ENCODE measurements at places on chromosomes 6 and 20.
A peak's percentile ranks its signal among the peaks of the same experiment; 100 is the strongest.

DNA sequence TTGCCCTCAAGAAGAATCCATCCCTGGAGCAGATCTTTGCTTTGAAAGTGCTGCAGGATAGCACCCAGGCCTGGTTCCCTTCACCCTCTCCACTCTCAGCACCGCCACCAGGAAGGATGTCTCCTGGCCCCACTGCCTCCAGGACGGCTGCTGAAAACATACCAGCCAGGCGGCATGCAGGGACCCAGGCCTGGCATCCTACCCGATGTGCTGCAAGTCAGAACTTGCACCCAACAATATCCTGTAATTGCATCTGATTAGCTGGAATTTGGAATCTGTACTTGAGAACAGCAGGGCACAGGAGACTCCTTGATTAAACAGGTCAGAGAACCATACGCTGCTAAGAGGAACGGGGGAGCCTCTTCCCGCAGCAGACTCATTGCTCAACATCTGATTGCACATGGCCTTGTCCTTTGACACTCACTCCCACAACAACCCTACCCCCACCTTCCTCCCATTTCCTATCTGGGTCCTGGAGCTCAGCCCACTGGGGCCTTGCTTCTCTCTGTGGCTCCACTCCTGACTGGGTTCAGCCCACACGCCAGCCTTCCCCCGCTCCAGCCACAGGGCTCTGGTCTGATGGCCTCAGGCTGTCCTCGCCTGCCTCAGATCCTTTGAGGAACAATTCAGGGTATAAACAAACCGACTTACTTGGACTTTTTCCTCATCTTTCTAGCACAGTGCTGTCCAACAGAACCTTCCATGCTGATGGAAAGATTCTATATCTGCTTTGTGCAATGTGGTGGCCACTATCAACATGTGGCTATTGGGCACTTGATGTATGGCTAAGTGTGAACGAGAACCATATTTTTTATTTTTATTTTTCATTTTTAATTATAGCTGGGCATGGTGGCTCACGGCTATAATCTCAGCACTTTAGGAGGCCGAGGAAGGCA, 78.0 kb downstream of the FGD2 start:
- ATAC-seq: peak; percentile 33

DNA sequence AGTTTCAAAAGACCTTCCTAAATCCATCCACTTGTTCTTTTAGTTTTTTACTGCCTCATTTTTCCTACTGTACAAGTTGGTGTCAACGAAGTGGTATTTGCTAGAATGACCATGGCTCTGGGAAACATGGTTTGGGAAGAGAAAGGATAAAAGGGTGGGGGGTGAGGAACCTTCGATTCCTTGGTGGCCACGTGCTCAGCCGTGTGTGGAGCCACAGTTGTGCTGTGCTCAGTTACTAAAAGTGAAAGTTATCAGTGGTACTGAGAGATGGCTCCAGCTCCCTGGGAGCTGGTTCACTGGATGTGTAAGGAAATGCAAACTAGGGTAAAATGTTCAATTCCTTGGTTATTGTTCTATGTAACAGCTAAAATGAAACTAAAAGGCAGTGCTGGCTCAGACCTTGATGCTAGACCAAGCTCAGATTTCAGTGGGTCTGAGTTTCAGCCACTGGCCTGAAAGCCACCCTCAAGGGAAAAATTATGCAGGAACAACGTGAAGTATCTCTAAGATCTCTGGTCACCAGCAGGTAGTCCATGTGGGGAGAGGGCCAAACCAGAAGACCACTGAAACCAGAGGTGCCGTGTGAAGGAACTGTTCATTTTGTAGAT, 7.4 kb upstream of the SLC22A2 start:
- ATAC-seq: no peak

DNA sequence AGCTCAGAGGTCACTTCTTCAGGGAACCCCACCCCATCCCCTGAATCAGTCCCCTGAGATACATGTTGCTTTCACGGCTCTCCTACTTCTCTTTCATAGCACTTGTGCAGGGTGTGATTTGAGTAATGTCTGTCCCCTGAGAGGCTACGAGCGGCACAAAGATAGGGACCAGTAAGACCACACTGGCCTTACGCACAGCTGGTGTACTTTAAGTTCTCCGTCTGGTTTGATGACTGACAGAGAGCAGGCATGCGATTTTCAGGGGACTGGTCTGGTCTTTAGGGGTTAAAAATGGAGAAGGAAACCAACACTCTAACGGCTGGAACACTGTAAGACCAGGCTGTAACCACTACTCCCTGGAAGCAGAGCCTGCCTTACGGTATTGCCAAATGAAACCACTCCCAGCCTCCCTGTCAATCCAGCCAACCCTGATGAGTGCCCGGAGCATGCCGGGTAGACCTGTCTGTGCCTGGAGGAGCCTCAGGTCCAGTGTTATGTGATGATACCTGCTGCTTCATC, 47.1 kb downstream of the ELMO2 start:
- ATAC-seq: no peak

DNA sequence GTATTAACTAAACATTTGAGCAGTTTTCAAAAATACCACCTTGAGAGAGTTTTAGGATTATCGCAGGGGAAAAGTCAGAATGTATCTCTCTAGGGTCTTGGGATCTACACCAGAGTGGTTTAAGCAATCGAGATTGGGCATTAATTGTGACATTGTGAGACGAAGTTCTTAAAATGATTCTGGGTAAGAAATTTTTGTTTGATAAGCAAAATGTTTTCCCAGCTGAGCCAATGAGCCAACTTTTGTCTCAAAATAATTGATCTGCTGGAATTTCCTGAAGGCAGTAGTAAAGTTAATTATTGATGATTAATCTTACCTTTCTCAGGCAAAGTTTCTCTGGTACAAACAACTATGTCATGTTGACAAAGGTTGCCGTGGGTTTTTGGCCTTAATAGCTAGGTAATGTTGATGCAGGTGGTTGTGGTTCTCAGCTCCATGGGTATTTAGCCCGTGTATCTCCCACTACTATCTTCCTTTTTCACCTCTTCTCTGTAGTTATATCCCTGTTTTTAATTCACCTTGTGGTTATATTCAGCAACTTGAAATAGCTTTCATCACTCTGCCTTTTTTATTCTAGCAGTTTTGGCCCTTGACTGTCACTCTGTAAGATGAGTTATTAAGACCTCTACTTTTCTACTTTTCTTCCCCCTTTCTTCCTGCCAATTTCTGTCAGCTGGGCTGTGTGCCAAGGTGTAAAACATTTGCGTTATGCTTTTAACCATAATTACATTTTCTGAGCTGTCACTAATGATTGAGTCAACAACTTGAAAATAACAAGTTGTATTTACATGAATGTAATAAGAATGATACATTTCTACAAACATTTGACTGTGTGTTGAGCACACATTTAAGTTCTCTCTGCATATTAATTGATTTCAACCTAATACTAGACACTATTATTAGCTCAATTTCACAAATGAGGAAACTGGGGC, 368.3 kb upstream of the BTBD3 start:
- peak; percentile 70 for ATAC-seq

GRCh38 chr20:42734660-42735368, 454.9 kb downstream of the PTPRT start:
- no peak for ATAC-seq

GRCh38 chr6:68760485-68760884, 125.4 kb downstream of the ADGRB3 start:
- no peak for ATAC-seq

DNA sequence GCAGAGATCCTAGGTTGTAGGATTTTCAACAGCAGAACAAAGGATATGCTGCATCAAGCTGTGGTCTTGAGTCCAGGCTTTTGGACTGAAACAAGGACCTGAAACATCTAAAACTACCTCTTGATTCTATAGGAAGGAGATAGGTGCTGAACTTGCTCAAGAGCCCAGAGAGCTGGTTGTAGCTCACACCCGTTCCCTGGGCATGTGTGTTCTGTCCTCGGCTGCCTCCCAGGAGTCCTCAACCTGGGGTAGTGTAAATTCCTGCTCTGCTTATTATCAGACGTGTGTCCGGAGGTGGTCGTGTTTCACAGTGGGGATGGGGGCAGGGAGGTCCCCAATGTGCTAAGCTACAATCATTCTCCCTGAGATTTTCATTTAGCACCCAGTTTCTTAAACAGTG, 4.8 kb downstream of the NOP56 start:
- ATAC-seq: no peak

DNA sequence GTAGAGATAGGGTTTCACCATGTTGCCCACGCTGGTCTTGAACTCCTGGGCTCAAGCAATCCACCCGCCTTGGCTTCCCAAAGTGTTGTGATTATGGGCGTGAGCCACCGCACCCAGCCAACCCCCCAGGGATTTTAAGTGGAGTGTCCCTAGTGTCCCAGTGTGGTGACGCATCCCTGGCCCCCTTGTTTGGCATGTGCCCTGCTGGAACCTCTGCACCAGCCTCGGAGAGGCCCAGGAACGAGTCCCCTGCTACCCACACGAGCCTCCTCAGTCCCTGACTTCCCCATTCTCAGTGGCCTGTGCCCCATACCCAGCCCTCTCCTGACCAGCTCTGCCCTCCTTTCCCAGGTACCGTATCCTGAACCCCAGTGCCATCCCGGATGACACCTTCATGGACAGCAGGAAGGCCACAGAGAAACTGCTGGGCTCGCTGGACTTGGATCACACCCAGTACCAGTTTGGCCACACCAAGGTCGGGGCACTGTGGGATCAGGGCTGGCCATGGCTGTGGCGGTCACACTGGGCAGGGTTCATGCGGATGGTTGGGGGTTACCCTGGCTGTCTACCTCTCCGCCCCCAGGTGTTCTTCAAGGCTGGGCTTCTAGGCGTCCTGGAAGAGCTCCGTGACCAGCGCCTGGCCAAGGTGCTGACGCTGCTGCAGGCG, 37.2 kb downstream of the MYH7B start:
- no peak for ATAC-seq

GRCh38 chr6:144481527-144481926, 196.4 kb downstream of the UTRN start:
- no peak for ATAC-seq

- peak; percentile 72 for ATAC-seq
These were observed 16.9 kb downstream of the NDRG3 start for GRCh38 chr20:36728986-36729385.

- peak; percentile 47 for ATAC-seq
These were observed 22.4 kb upstream of the TGM2 start for GRCh38 chr20:38187517-38187916.

DNA sequence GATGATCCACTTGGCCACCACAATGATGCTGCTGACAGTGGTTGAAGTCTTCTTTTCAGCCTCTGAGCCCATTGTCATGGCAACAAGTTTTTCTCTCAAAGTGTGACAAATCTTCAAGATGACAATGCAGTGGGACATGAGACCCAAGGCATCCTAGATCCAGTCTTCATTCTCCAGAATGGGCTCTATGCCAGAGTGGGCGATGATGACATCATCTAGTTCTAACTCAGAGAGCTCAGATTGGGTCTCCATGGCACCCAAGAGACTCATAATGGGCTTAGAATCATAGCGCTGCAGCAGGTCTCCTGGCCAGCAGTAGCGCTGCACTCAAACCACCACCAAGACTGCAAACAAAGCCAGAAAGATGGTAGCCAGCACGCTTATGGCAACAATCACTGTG, 973.6 kb downstream of the EYS start:
- ATAC-seq: no peak

- ATAC-seq: no peak
These were observed 834.2 kb downstream of the KIF16B start for GRCh38 chr20:15739035-15739434.

GRCh38 chr6:34709386-34709785, 12.8 kb upstream of the ILRUN start:
- peak; percentile 57 for ATAC-seq

DNA sequence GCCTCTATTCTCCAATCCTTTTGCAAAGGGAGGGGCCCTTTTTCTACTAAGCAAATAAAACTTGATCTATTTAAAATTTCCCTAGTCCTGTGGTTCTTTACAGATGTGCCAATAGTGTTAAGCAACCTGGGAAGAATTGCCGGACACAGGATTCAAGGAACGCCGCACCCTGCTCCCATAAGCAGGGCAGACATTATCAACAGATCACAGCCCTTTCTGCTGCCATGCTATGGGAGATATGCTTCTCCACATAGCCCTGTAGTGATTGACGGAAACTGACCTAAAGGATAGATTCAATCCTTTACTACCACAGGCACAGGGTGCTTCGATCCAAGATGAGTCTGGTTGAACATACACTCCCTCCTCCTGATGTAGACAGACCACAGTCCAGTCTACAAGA, 118.4 kb upstream of the TRAF3IP2 start:
- no peak for ATAC-seq

DNA sequence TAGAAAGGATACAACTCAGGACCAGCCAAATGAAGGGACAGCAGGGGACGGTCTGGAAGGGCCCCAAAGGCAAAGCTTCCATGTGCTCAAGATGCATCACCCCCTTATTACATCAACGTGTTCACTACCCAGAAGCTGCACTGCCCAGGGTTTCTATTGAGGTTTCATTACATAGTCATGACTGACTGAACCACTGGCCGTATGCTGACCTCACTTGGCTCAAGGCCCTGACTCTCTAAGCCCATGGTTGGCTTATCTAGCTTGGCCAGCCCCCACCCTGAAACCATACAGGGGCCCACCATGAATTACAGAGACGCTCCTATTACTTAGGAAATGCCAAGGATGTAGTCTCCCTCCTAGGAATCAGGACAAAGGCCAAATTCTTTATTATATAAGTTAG, 179.4 kb downstream of the FOXC1 start:
- peak; percentile 28 for ATAC-seq

DNA sequence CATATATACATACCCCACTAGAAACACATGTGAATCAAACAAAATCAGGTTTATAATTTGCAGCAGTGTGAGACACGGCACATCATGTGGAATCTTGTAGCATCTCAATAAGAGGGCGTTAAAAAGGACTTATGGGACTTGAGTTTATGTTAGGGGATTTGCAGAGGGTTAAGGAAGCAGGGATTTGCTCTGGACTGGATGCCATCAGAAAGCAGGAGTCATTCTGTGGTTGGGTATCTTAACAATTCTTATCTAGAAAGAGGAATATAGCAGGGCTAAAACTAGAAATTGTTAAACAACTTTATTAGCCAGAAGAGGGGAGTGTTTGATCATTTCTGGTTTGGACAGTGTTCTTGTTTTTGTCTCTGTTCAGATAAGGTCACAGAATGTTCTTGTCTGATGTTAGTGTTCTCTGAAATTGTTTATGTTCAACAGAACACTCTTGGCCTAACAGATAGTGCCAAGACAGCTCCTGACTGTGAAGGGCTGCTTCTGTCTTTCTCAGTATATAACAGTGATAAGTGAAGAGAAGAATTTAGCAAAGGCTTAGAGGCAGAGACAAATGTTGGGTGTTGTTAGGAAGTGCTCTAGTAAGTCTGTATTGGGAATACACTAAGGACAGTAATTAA, 39.2 kb downstream of the LIN28B start:
- peak; percentile 92 for ATAC-seq

- ATAC-seq: no peak
These were observed 29.0 kb downstream of the SLC12A5 start for GRCh38 chr20:46057856-46058598.

- no peak for ATAC-seq
These were observed 41.7 kb upstream of the CITED2 start for GRCh38 chr6:139416146-139416545.

- no peak for ATAC-seq
These were observed 325.5 kb upstream of the IMPG1 start for GRCh38 chr6:76397966-76398365.

GRCh38 chr6:135667691-135668455, 170.3 kb upstream of the AHI1 start:
- ATAC-seq: no peak
